ENCODE measurements at places on chromosomes 3 and 15.

- no peak for DNase-seq
These were observed 7.6 kb downstream of the AHSG start for GRCh38 chr3:186620213-186621092.

- no peak for DNase-seq
These were observed 94.5 kb upstream of the DLG1 start for GRCh38 chr3:197392961-197393360.

DNA sequence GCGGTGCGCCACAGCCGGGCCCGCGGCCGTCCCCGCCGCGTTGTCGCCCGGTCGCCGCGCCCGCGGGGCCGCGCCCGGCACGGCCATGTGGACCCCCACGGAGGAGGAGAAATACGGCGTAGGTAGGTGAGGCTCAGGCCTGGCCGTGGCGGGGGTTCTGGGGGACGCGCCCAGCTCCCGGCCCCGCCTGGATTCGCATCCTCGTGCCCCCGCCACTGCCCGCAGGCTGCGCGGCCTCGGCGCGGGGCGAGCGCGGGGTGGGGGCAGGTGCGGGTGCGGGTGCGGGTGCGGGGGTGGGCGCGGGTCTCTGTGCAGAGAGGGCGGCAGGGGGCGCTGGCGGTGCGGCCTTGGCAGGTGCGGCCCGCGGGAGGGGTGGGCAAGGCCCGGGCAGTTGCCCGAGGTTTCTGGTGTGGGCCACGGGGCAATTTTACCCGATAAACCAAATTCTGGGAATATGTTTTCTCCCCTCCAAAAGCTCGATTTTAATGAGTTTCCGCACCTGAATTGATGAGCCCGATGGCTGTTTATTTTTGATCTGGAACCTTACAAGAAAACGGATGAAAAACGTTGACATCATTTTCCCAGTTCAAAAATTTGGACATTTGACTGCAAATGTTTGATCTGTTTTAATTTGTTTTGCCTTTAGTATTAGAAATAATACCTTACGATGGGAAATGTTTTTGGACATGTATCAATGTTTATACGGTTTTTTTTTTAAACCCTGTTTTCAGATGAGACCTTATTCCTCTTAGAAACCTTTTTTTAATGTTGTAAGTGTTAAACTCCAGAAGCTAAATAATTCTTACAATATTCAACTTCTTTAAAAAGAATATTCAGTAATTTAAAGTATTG lies 678 bp downstream of the DOCK3 start:
- DNase-seq, result no peak

GRCh38 chr3:10911350-10912002 lies 81.1 kb upstream of the SLC6A1 start:
- DNase-seq, result no peak

GRCh38 chr3:70930066-70930465 lies 617.6 kb upstream of the MDFIC2 start:
- DNase-seq, result no peak

DNA sequence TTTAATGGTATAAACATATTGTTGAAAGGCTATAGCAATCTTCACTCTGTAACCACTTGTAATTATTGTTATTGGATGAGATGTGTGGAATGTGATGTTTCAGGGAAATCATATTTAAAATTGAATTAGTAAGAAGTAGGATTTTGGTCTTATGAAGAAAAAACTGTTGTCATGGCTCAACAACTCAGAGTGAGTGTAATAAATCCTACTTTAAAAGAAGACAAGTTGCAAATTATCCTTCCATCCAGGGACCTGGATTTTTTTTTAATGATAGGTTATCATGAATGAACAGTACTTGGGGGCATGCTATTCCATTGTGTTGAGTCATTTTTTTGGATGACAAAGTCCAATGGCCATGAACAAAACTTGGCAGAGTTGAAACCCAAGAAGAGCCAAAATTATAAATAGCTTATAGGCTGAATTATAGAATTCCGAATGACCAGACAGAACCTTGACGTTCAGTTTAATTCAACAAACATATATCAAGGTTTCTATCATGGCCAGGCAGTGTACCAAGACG lies 625.5 kb upstream of the ZNF717 start:
- DNase-seq, result no peak

DNA sequence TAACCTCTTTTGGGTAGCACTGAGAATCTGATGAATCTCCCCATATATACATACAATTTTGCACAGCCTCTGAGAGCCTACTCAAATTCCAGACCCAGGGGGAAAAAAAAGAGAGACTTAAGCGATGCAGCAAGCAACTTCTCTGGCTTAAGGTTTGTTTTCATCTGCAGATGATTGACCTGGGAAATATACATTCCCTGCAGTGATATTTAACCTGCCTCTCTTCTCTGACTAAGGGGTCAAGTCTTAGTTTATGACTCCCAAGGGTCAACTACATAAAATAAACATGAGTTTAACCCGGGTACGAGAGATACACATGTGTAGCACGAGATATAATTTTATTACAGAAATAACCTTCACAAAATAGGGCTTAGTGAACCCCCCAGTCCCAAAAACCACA lies 737.8 kb downstream of the TUSC7 start:
- DNase-seq, result no peak

DNA sequence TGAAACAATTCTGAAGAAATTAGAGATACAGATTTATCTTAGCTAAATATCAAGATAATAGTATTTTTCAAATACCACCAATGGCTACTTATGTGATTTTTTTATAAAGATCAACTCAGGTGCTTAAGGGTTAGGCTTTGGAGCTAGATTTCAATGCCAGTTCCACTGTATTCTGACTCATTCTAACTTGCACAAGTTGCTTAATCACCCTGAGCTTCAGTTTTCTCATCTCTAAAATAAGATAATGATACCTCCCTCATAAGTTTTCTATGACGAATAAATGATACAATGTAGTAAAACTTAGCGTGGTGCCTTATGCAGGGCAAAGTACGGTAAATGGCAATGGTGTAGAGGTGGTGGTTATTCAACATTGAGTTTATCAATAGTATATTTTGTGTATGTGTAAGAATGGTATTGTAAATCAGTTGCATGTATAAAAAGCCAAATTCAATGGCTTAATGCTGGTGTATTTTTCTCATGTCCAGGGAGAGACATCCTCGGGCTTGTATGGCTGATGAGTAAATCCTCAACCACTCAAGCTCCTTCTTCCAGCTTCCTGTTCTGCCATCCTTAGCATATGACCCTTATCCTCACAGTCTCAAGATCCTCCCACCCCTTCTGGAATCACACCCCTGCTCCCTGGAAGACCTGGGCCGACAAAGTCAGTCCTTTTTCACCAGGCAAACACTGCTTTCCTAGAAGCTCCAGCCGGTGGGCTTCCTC lies 505.9 kb upstream of the CFAP20DC start:
- DNase-seq, result no peak

GRCh38 chr3:61981060-61981459 lies 392.3 kb downstream of the FEZF2 start:
- DNase-seq, result no peak
